ENCODE measurements at places on chromosomes 4 and X.

GRCh38 chrX:115650449-115650848 lies 89.5 kb downstream of the PLS3 start:
- DNase-seq = no peak

DNA sequence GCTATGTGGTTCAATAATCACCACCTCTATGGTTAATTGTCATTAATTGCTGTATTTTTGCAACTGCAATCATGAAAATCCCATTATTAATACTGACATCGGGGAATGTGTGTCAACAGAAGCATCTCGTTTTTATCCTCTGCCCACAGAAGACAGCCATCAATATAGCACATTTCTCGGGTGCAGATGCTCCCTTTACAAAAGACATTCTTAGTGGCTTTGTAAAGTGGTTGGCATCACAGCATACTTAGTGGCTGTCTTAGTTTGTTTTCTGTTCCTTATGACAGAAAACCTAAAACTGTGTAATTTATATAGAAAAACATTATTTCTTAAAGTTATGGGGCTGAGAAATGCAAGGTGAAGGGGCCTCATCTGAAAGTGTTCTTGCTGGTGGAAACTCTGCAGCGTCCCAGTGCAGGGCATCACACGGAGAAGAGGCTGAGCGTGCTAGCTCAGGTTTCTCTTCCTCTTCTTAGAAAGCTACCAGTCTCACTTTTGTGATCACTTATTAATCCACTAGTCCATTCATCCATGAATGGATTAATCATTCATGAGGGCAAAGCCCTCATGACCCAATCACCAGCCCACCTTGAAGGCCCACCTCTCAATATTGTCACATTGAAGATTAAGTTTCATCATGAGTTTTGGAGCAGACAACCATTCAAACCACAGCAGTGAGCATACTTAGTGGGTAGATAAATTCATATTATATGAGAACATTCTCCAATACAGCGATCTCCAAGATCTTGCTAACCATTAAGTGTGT lies 1067.7 kb upstream of the PABPC4L start:
- DNase-seq = no peak

DNA sequence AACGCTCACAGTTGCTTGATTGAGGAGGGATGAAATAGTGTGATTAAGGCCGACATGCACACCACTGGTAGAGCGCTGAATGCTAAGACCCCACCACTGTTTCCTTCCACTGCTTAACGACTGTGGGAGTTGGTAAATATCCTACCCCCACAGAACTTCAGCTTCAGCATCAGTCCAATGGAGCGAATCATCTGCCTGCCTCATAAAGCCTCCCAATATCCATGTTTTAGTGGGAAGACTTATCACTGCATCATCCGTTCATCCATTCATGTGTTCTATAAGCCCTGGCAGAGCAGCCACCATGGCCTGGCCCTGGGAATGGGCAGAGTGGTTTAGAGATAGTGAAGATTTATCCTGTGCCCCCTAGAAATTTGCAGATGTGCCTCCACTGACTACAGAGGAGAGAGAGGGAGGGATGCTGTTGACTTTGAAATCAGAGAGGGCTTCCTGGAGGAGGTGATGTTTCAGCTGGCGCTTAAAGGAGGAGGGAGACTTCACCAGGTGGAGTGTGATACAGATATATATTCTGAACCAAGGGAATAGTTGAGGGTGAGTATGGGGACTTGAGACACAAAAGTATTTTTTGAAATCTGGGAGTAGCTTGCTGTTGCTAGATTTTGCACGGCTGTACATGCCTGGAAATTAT lies 71.9 kb upstream of the STX18 start:
- DNase-seq = no peak

DNA sequence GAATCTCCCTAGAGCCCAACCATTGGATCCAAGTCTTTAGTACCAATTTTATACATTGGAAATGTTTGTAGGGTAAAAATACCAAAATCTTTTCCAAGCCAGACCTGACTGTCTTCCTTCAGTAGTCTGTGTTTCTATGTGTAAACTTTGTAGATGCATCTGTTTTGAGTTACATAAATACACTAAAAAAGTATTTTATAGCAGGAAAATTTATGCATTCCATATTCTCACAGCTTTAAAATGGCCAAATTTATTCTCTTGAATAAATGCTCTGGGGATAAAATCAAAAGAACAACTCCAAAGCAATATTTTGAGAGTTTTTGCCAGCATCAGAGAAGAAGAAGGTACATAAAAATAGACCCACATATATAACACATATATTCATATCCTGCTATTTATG lies 377.4 kb downstream of the PPP3CA start:
- no peak for DNase-seq

- DNase-seq = no peak
Measured at GRCh38 chr4:24645765-24646550, 61.6 kb upstream of the DHX15 start.

DNA sequence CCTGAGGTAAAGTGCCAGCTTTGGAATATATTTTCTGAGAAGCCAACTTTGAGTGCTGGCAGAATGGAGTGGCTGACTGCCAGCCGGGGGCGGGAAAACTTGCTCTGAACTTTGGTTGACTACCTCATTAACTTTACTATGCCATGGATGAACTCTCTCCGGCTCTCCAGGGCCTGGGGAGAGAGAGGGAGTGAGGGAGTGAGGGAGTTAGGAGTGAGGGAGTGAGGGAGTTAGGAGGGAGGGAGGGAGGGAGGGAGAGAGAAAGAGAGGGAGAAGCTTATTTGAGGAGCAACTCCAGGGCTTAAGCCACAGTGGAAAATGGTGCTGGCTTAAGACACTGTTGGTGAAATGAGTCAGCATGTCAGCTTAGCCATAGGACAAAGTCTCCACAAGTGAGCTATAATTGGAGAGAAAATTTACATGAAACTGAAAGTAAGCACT lies 280.9 kb upstream of the RPS6KA3 start:
- no peak for DNase-seq

- DNase-seq = peak; percentile 58
Measured at GRCh38 chr4:74671080-74671698, 123.1 kb downstream of the BTC start.

DNA sequence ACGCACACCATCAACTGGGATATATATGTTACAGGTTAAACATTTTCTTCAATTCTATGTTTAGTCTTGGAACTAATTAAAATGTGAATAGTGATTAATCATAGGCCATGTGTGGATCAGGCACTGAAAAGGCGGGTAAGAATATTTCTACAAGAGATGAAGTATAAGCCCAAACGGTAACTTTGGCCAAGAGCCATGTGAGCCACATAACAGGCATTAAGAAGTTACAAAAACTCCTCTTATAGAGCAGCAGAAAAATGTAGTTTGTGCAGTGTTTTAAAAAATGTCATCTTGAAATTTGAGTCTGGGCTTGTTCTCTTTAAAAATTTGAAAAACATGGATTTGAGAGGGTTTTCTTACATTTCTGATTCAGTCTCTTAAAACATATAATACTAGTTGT lies 521.8 kb upstream of the DIPK2B start:
- DNase-seq = no peak

GRCh38 chrX:10525381-10526120 lies 94.8 kb downstream of the MID1 start:
- DNase-seq = no peak

GRCh38 chrX:50469206-50469605 lies 1.4 kb downstream of the DGKK start:
- DNase-seq = no peak
